Cortex of kidney (tissue), 1 donor: ENCODE measurements at places on chromosomes 5 and 9.

DNA sequence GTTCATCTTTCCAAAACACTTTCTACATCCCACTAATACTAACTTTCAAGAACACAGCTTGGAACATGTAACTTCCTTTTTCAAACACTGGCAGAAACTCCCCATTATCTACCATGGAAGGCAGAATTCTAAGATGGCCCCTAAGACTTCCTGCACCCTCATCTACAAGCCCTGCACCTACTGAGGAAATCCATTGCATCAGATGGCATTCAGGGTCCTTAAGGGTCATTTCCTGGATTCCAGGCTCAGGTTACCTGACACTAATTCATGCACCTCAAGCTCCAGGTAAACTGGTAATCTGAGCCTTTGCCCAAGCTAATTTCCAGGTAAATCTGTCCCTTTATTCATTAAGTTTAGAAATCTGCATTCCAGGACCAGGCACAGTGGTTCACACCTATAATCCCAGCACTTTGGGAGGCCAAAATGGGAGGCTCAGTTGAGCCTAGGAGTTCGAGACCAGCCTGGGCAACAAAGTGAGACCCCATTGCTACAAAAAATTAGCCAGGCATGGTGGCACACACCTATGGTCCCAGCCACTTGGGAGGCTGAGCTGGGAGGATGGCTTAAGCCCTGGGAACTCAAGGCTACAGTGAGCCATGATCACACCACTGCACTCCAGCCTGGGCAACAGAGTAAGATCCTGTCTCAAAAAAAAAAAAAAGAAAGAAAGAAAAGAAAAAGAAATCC, 91.6 kb downstream of the NFIB start:
- no peak for DNase-seq

- no peak for DNase-seq
These were observed 137.4 kb downstream of the GAS1 start for GRCh38 chr9:86809759-86810367.

GRCh38 chr9:79057576-79057975, 514.2 kb upstream of the TLE4 start:
- DNase-seq: no peak

DNA sequence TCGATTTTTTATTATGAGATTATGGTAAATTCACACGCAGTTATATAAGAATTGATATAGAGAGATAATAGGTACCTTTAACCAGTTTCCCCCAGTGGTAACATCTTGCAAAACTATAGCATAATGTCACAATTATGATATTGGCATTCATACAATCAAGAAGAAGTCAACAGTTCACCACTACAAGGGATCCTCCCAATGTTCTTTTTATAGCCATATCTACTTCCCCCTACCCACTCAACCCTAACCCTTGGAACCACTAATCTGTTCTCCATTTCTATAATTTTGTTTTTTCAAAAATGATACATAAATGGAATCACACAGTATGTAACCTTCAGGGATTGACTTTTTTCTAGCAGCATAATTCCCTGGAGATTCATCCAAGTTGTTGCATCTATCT, 9.8 kb downstream of the ACTL7B start:
- DNase-seq: no peak

DNA sequence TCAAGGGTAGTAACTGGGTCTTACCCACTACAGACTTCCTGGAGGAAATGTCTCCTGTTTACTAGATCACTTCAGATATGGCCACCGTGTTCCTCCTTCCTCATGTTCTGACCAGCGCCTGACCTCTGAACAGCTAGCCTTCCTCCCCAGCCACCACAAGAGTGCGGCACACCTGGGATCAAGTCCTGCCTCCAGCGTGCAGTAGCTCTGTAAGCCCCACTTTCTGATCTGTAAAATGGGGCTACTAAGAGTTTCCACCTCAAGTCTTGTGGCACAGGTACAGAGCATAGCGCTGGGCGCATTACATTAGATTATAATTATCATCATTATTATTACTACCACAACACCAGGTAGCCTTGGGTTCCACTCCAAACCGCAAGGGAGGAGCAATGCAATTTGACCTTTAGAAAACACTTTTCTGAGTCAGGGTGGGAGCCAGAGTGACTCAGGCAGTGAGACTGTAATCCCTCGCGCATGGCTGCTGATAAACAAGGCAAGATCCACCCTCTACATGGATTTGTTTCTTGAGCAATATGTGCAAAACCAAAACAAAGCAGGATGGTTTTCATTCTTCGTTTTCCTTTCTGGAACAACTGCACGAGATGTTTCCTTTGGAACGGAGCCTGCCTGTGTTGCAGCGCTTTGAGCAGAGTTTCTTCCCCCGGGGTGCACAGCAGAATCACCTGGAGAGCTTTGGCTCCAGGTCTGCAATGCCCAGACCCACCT, 65.0 kb upstream of the ANGPTL2 start:
- no peak for DNase-seq
